ENCODE measurements at places on chromosomes 5 and 9. TPM values are rescaled to one million over a fixed set of nuclear protein-coding genes. Genes with fewer than 3 reads are reported as not detected.

GRCh38 chr9:96874947-96875460, 20.7 kb upstream of the ZNF782 start:
- DNase-seq = peak; percentile 30

DNA sequence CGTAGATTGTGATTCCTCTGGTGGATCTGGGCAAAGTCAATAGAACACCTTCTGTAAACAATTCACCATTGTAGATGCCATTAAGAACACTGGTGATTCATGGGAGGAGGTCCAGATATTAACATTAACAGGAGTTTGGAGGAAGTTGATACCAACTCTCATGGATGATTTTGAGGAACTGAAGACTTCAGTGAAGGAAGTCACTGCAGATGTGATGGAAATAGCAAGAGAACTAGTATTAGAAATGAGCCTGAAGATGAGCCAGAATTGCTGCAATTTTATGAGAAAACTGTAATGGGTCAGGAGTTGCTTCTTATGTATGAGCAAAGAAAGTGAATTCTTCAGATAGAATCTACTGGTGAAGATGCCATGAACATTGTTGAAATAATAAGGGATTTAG, 26.9 kb downstream of the TCERG1 start:
- DNase-seq = no peak

GRCh38 chr9:100473276-100474081, 530 bp downstream of the TMEFF1 start:
- DNase-seq = peak; percentile 76

- peak; percentile 20 for DNase-seq
These were observed 590.8 kb upstream of the BRINP1 start for GRCh38 chr9:119959846-119960545.

The CDO1 gene
- total RNA-seq = 0.89 TPM

The STK32A gene
- total RNA-seq = 1.3 TPM

The SLCO6A1 gene
- total RNA-seq = not detected

The C5orf58 gene
- total RNA-seq = not detected
